ENCODE measurements at places on chromosomes 7 and 10. TPM values are rescaled to one million over a fixed set of nuclear protein-coding genes. Genes with fewer than 3 reads are reported as not detected.

- no peak for DNase-seq
Observed at GRCh38 chr10:92475357-92475868, 98.5 kb downstream of the IDE start.

DNA sequence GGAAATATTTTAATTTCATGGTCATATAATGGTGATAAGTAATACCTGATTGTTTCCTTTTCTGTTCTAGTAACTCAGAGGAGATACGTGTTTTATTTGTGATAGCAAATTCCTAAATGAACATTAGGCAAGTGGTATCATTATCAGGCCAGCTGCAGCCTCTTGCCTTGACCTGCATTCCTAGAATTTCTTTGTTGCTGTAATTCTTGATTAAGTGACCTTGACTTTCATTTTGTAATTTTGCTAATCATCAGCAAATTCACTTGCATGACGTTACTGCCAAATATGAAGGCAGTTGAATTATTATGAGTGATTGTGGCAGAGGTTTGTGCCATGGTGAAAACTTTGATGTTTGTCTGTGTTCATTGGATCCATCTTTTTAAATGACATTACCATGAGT, 5.6 kb upstream of the AS3MT start:
- no peak for DNase-seq

- DNase-seq = no peak
Observed at GRCh38 chr7:94602181-94602580, 53.8 kb downstream of the SGCE start.

SLC13A4 gene
- total RNA-seq = not detected

- no peak for DNase-seq
Observed at GRCh38 chr10:126421756-126422256, 33.5 kb upstream of the ADAM12 start.

- no peak for DNase-seq
Observed at GRCh38 chr7:25907214-25907613, 244.8 kb upstream of the NFE2L3 start.

DNA sequence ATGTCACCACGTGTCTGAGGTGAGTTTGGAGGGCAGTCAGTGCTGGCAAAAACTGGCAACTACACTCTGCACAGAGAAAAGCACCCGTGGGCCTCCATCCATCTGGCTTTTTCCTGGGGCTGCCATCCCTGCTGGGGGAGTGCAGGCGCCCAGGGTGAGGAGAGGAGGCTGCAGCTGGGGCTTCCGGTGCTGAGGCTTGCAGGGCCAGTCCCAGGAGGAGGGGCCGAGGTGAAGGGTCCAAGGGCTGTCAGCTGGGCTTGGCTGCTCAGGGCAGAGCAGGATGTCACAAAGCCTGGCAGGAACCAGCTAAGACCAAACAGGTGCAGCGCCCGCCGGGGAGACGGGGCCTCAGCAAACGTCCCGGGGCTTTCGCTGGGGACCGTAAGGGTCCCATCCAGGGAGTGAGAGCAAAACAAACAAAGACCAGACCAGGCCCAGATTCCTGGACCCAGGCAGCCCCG, 77.2 kb downstream of the CFAP46 start:
- DNase-seq = no peak

HKDC1 gene
- total RNA-seq = 0.28 TPM

GRCh38 chr7:10237306-10237705, 736.4 kb upstream of the PHF14 start:
- DNase-seq = no peak

DNA sequence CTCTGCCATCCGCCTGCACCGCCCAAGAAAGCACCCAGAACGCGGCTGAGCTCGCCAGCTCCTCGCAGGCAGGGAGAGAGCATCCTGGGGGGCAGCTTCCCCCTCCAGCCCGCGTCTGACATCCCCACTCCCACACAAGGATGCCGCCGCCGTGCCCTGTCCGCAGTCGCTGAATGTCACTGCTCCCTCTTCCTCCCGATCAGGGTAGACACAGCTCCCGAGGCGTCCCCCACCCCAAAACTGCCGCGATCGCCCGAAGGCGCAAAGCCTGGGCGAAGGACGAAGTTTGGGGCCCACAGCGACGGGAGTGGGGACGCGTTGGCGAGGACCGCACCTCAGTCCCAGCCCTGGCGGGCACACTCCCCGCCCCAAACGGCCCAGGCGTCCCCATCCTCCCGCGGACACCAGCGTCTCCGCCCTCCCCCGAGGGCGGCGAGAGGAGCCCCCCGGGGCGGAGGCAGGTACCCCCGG, 1.5 kb upstream of the KAT6B start:
- peak; percentile 62 for DNase-seq

SLC39A12 gene
- not detected for total RNA-seq

GRCh38 chr10:75883081-75884072, 452.0 kb downstream of the LRMDA start:
- no peak for DNase-seq

CAMK2B gene
- total RNA-seq = 0.97 TPM

DNA sequence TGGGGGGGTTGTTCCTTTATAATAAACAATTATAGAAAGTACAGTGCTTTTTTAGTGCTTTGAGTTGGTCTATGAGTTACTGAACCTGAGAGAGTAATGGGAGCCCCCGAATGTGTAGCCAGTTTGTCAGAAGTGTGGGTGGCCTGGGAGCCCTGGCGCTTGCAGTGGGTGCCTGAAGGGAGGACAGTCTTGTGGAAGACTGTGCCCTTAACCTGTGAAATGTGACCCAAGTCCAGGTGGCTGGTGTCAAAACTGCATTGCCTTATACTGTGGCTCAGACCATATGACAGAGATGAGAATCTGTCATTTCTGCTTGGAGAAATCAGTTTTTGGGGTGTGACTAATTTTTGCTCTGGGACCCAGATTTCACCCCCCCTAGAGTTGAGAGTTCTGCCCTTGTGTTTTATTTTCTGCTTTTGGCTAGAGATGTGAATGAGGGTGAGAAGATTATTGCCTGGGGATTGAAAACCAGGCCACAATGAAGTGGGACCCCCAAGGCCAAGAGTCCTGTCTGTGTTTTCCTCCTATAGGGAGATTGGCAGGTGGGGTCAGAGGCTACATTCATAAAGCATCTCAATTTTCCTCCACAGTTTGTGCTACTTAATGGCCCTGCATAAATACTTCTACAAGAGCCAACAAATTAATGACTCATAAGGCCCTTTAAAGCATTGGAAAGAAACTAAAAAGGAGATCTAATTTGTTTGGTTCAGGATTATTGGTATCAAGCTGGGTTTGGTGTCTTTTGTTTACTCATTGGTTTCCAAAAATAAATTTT, 24.1 kb upstream of the CARD11 start:
- DNase-seq = no peak

All from activated naive CD8-positive, alpha-beta T cell treated with anti-CD3 and anti-CD28 coated beads for 36 hours (primary cell).